Psoas muscle (tissue), 8 donors: ENCODE measurements at places on chromosomes 16 and 17. TPM values are rescaled to one million over a fixed set of nuclear protein-coding genes. Genes with fewer than 3 reads are reported as not detected.

- no peak for DNase-seq
Observed at GRCh38 chr17:60502145-60502544, 23.9 kb downstream of the APPBP2 start.

- no peak for DNase-seq
Observed at GRCh38 chr17:51601622-51602261, 341.4 kb downstream of the UTP18 start.

DNA sequence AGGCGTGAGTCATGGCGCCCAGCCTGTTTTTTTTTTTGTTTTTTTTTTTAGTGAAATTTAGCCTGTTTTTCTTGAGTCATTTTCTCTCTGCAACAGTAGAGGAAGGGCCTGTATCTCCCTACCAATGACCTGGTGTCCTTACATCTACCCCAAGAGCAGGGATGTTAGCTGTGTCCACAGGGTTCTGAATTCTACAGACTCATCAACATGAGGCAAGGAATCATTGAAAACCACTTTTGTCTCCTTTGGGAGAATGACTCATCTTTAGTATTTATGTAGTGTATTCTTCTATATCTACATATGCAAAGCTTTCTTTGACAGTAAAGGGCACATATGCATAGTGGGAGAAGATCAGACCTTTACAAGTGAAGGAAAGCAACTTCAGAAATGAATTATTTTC is 105.3 kb downstream of the SPECC1 start:
- DNase-seq: no peak

DNA sequence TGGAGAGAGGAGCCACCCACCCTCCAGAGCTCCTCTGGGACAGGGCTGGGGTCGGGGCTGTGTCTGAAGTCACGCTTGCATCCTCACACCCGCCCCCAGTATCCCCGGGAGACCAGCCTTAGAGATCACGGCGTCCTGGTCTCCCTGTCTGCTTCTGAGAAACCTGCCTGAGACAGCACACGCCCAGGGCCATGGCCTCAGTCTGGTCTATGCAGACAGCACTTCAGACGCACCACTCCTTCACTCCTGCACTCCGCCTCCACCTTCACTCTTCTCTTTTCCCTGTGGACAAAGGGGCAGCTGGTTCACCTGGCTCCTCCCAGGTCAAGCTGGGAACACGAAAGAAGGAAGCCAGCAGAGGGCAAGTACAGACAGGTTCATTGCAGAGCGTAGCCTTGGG is 248.0 kb upstream of the GSE1 start:
- DNase-seq: no peak

The ADAD2 gene
- polyA plus RNA-seq: 0.17 TPM

The IRX6 gene
- polyA plus RNA-seq: 1.7 TPM

The ASPHD1 gene
- polyA plus RNA-seq: 0.12 TPM

DNA sequence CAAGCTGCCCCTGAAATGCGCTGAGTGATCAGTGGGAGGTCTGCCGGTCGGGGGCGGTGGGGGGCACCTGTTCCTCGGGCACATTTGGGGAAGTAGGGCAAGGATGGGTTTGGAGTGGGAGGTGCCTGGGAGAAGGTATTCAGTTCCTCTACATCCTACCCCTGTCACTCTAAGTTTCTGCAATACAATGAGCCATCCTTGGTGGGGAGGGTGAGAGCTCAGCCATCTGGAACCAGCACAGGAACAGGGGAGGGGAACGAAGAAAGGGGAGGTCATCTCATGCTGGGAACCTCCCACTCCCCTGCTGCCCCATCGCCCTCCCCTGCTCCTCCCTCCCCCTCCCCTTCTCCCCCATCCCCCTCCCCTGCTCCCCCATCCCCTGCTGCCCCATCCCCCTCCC is 4.2 kb downstream of the DPH1 start:
- DNase-seq: no peak

DNA sequence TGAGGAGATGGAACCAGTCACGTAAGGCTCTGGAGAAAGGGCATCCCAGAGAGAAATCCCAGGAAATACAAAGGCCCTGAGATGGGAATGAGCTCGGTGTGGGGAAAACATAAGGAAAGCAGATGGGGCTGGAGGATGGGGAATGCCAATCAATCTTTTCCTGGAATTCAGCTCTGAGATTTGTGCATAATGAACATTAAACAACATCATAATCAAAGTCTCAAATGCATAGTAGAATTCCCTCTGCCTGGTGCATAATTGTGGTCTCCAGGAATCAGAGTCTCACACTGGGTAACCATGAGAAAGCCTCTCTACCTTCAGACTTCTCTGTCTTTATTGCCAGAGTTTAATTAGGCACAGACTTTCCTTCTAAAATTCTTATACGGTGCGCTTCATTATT is 30.8 kb downstream of the OTOA start:
- DNase-seq: no peak

GRCh38 chr16:72508191-72508590 is 336.2 kb upstream of the PMFBP1 start:
- DNase-seq: no peak
